Bronchial smooth muscle cell (primary cell): ENCODE measurements at places on chromosomes 3 and 15. TPM values are rescaled to one million over a fixed set of nuclear protein-coding genes. Genes with fewer than 3 reads are reported as not detected.

The ISG20 gene
- 3.1 and 4.9 TPM in 2 replicates for total RNA-seq

The NAA80 gene
- total RNA-seq, result 2.2 and 3.8 TPM in 2 replicates

The PIK3CA gene
- 21.4 and 21.8 TPM in 2 replicates for total RNA-seq

The C3orf49 gene
- not detected in 2 replicates for total RNA-seq

The CCDC80 gene
- 281 and 1,910 TPM in 2 replicates for total RNA-seq

The HSPBAP1 gene
- total RNA-seq, result 6.2 and 6.8 TPM in 2 replicates

The ARHGEF3 gene
- 23.0 and 35.5 TPM in 2 replicates for total RNA-seq

The SLC7A14 gene
- 3.3 and 29.8 TPM in 2 replicates for total RNA-seq

The ACAD11 gene
- total RNA-seq, result 39.2 and 51.5 TPM in 2 replicates

The GOLGA6L9 gene
- 1.7 and 2.7 TPM in 2 replicates for total RNA-seq

The NRROS gene
- 0.34 and 0.63 TPM in 2 replicates for total RNA-seq

The IQCF5 gene
- total RNA-seq, result not detected in 2 replicates

The ANKUB1 gene
- not detected in 2 replicates for total RNA-seq

The C3orf85 gene
- total RNA-seq, result not detected in 2 replicates

The SCN11A gene
- under 0.01 TPM in 1 of 2 replicates, not detected in the other for total RNA-seq

The HCLS1 gene
- total RNA-seq, result 0.63 TPM in 1 of 2 replicates, not detected in the other

The GABRA5 gene
- total RNA-seq, result not detected in 2 replicates

The MB21D2 gene
- 3.5 and 5.1 TPM in 2 replicates for total RNA-seq

The TNK2 gene
- 5.2 TPM in 2 replicates for total RNA-seq

The GPR27 gene
- total RNA-seq, result not detected in 2 replicates

The LRTM1 gene
- not detected in 2 replicates for total RNA-seq

The UBAP1L gene
- 0.95 and 1.5 TPM in 2 replicates for total RNA-seq

The ELP6 gene
- 39.2 and 41.1 TPM in 2 replicates for total RNA-seq

The UBE2Q2 gene
- total RNA-seq, result 42.2 and 68.9 TPM in 2 replicates

The MFN1 gene
- total RNA-seq, result 40.7 and 48.8 TPM in 2 replicates

The RHCG gene
- 0.16 and 0.43 TPM in 2 replicates for total RNA-seq

The AGBL1 gene
- not detected in 2 replicates for total RNA-seq

The TSC22D2 gene
- 2.6 and 6.5 TPM in 2 replicates for total RNA-seq

The STARD9 gene
- total RNA-seq, result 6.1 and 12.7 TPM in 2 replicates

The GCHFR gene
- total RNA-seq, result 1.6 and 6.3 TPM in 2 replicates

The EFHB gene
- 0.16 TPM in 1 of 2 replicates, not detected in the other for total RNA-seq

The SHC4 gene
- 4.2 and 5.0 TPM in 2 replicates for total RNA-seq

The IGDCC3 gene
- total RNA-seq, result not detected in 2 replicates

The CPEB1 gene
- total RNA-seq, result 21.4 and 26.9 TPM in 2 replicates

The LINGO1 gene
- total RNA-seq, result not detected in 2 replicates

The MED12L gene
- total RNA-seq, result 0.09 and 0.47 TPM in 2 replicates

The CNTN6 gene
- total RNA-seq, result not detected in 2 replicates

The TRIP4 gene
- total RNA-seq, result 9.4 and 9.8 TPM in 2 replicates
